ENCODE measurements at places on chromosomes 4 and X. TPM values are rescaled to one million over a fixed set of nuclear protein-coding genes. Genes with fewer than 3 reads are reported as not detected.

Gene DRP2
- 0.14 TPM for total RNA-seq

Gene SPRY1
- total RNA-seq: 52.3 TPM

Gene NCAPG
- 11.8 TPM for total RNA-seq

Gene SSX4
- total RNA-seq: not detected

Gene CCDC110
- total RNA-seq: 0.94 TPM

Gene SPON2
- total RNA-seq: 8.8 TPM
